ENCODE measurements at places on chromosomes 11 and 22.

GRCh38 chr11:61783717-61784505 is 8.5 kb downstream of the TMEM258 start:
- DNase-seq, result no peak

DNA sequence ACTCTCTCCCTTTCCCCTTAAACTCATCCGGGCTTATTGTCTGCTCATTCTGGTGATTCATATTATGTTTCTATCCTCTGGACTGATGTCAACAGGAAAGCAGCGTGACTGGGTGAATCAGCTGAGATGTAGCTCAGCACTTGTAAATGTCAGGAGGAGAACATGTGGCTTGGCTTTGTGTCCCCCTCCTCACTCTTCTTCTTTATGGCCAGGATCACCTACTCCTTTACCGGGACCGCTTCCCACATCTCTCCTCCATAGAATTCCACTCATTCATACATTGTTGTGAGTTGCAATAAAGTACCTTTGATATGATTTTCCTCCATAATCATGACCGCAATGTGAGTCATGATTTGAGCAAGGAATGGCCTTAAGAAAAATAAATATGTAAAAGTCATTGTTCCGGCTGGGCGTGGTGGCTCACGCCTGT is 15.8 kb upstream of the SYN3 start:
- no peak for DNase-seq

DNA sequence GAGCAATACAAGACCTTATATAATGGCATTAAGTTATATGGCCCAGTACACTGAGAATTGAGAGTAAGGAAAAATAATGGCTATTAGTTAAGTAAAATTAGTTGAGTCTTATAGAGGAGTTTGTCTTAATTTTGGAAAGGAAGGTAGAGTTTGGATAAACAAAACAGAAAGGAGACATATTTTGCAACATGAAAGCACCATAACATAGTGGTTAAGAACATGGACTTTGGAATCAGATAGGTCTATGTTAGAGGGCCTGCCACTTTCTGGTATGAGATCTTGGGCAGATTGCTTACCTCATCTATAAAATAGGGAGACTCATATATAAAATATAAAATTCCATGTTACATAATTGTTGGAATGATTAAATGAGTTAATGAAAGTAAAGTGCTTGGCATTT is 68.9 kb downstream of the CSTPP1 start:
- DNase-seq, result no peak

GRCh38 chr11:1422481-1422880 is 32.7 kb downstream of the BRSK2 start:
- DNase-seq, result no peak

DNA sequence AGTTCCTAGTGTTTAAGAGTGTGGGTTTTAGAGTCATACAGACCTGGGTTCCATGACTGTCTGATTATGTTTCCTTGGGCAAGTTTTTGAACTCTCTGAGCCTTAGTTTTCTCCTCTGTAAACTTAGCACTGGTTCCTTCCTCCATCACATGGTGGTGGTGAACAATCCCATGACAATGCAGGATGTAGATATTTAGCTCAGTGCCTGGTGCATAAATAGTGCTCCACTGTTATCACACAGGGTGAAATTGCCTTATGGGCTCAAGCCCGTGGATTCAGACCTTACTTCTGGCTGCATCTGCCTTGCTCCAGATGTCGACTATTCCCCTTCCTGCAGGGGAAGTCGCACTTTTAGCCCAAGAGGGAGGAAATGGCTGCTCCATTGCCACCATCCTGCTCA is 62.7 kb downstream of the LDLRAD3 start:
- DNase-seq, result no peak

DNA sequence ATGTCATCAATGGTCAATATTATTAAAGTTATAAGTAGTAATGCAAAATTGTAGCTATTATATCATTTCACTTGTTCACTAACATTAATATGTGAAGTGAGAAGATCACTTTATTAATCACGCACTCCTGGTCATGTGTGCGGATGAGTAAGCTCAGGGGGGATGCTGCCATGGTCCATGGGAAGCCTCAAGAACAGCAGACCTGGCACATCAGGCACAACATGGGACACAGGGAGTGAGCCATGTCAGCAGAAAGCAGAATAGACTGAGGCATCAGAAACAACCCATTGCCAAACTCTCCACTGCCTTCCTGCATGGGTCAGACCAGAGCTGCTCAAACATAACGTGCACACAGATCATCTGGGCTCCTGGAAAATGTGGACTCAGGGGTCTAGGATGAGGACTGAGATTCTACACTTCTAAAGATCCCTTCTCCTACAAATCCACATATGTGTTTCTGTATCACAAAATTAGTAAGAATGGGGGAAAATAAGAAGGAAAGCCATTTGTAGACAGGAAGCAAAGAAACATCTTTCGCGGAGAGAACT is 63.8 kb upstream of the VPREB1 start:
- no peak for DNase-seq

GRCh38 chr11:128261011-128261421 is 326.3 kb downstream of the ETS1 start:
- no peak for DNase-seq

DNA sequence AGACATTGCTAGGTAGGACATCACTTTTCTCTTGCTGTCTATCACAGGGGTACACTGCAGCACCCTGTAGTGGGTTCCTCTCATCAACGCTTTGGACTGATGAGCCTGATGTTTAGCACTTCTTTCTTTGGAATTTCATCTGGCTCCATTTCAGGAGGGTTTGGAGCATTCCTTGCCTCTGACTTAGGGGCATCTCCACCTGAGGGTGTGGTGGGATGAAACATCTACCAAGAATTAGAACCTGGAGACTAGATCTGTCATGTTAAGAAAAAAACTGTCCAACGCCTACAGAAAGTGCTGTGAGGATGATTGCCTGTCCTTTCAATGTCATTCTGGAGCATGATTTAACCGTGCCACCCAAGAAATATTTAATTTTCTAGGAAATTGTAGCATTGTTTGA is 648.4 kb downstream of the ETS1 start:
- no peak for DNase-seq

DNA sequence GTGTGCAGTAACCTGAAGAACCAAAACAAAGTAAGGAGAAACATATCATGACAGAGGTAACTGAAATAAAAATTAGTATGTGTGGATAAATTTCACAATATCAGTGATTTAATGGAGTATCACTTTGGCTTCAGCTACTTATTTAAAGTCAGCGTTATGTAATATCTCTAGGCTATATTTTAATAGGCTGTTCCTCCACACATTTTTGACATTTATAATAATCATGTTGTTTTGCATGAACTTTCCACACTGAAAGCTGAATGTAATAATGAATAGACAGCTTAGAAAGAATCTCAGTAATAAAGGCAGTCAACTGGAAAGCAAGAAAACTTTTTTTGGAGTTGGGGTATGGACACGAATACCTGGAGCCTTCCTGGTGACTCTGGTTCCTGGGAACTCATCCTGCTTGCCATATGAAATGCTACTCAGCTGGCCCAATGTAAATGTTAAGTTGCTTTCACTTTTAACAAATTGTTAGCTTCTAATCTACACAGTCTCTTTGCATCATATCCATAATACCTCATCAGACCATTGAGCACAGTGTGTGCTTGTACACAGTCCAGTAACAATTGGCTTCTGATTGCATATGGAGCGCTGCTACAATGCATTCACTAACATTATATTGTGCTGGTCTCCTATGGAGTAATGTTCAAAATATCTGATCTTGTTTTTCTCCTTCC is 257.7 kb downstream of the SOX6 start:
- DNase-seq, result no peak

DNA sequence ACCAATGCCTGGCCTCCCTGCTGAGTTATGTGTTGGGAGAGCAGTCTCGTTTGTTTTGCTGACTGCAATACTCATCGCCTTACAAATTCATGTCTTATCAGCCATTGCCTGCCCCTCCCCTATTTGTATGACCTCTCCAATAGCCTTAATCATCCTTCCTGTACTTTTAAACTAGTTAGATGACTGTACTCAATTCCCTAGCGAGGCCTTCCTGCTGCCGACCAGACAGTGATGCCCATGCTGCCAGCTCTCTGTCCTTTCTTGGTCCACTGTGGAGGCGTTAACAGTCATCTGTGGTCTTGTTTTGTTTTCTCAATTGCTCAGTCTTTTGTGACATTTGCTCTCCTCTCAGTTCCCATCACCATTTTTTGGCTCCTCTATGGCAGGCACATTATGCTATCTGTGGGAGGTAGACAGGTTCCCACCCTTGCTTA is 20.3 kb upstream of the YPEL1 start:
- DNase-seq, result no peak

DNA sequence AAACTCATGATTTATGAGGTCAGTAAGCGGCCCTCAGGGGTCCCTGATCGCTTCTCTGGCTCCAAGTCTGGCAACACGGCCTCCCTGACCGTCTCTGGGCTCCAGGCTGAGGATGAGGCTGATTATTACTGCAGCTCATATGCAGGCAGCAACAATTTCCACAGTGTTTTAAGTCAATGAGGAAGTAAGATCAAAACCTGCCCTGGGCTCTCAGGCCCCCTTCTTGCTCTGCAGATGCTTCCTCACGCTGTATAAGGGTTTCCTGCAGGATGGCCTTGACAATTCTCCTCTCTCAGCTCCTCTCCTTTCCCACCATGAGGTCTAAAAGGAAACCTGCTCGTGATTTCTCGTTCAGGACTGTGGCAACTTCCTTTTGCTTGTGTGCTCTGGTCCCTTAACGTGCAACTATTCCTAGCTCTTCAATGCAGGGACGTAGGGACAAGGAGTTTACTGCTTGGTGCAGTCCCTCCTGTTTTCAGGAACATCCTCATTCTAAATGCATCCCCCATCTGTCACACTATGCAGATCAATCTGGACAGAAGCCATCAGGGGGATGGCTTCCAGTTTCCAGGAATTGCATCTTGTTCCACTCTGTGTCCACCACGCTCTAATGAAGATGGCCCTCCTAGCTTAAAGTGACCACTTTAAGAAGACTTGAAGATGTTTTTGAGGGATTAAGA is 64.3 kb upstream of the IGLL5 start:
- no peak for DNase-seq

GRCh38 chr11:12224537-12224893 is 114.1 kb downstream of the MICAL2 start:
- no peak for DNase-seq

- no peak for DNase-seq
Measured at GRCh38 chr11:116194156-116194904, 578.5 kb downstream of the BUD13 start.

DNA sequence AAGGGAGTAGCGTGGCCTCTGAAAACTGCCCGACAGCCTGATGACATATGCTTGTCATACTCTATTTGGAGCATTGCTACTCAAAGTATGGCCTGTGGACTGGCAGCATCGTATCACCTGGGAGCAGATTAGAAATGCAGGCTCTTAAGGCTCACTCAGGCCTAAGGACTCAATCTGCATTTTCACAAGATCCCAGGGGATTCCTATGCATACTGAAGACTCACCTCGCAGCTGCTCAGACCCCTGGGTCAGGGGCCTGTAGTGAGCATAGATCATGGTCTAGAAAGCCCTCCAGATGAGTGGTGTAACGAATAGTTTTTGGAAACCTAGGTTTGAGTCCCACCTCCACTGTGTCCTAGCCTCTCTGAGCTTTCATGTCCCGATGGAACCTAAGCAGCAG is 126.3 kb downstream of the FEZ1 start:
- no peak for DNase-seq

- DNase-seq, result no peak
Measured at GRCh38 chr11:405954-406795, 8.6 kb downstream of the SIGIRR start.

GRCh38 chr11:123407130-123407995 is 22.7 kb upstream of the GRAMD1B start:
- no peak for DNase-seq

- DNase-seq, result peak; percentile 72
Measured at GRCh38 chr11:6576471-6577373, 26.7 kb downstream of the RRP8 start.

DNA sequence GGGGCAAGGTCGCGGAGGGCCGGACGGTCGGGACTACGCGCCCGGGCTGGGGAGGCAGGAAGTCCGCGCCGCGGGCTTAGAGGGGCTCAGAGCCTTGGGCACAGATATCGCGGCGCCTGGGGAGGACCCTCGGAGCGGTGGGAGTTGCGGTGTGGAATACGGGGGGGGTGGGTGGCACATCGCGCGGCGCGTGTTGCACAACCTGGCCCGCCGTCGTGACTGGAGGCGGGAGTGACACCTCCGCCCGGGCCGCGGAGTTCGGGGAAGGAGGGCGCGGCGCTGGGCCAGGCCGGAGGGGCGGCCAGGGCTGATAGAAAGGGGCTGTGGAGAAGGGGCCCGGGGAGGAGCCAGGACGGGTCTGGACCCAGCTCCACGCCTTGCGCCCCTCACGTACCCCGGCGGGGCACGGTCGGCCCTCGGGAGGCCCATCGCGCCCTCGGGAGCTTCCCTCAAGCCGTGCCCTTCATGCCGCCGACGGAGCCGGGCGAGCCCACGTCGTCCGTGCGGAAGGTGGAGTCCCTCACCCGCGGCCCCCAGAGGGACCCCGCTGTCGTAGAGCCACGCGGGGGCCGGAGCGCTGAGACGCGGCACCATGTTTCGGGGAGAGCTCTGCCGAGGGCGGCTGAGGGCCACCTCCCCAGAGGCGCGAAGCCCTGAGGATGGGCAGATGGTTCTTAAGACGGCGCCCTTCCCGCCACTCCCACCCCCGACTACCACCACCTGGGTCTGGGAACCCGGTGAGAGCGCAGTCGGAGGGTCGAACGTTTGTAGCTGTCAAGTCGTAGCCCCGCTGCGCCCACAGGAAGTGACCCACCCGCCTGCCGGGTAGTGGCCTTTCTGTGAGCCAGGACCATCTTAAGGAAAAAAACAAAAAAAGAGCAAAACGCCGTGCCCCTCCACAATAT is 729 bp downstream of the IL17RA start:
- DNase-seq, result no peak

GRCh38 chr11:66112601-66113499 is 42.8 kb downstream of the PACS1 start:
- DNase-seq, result no peak

- DNase-seq, result no peak
Measured at GRCh38 chr11:28836285-28837081, 728.3 kb downstream of the METTL15 start.

DNA sequence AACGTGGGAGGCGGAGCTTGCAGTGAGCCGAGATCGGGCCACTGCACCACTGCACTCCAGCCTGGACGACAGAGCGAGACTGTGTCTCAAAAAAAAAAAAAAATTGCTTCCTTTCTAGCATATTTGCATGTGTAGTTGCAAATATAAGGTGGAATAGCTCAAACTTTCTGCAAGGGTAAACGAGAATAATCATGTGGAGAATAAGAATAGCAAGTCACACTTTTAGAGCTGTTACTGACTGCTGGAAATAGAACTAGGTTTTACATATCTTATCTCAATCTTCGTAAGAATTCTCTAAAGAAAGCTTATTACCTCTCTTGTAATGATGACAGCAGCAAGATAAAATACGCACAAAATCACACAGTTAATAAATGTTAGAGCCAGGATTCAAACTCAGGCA is 1.6 kb downstream of the L3MBTL2 start:
- no peak for DNase-seq

DNA sequence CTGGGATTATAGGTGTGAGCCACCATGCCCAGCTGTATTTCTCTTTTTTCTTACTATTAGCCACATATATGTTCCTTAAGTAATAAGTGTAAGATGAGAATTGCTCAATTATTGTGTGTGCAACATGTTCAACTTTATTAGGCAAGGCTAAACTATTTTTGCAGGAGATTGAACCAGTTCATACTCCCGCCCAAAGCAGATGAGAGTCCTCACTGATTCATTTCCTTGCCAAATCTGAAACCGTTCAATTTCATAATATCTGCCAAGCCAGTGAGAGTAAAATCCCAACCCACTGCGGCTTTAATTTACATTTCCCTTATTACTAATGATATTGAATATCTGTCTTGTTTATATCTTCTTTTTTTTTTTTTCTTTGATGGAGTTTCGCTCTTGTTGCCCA is 48.4 kb downstream of the KCNJ4 start:
- no peak for DNase-seq

GRCh38 chr22:33875316-33875715 is 45.0 kb downstream of the LARGE1 start:
- DNase-seq, result no peak
